Pericardium fibroblast (primary cell): ENCODE measurements at places on chromosomes 7 and 10. TPM values are rescaled to one million over a fixed set of nuclear protein-coding genes. Genes with fewer than 3 reads are reported as not detected.

The VSTM4 gene
- 9.1 and 9.3 TPM in 2 replicates for total RNA-seq

The TRIM73 gene
- total RNA-seq: under 0.01 and 0.70 TPM in 2 replicates

The PHKG1 gene
- total RNA-seq: 0.09 and 0.12 TPM in 2 replicates

The TRPV5 gene
- total RNA-seq: not detected in 2 replicates

The RBP3 gene
- total RNA-seq: not detected in 2 replicates

The FUOM gene
- total RNA-seq: 12.6 and 25.7 TPM in 2 replicates

The STOX1 gene
- 0.09 and 0.82 TPM in 2 replicates for total RNA-seq

The HTR5A gene
- total RNA-seq: not detected in 2 replicates

The CUL1 gene
- total RNA-seq: 30.5 and 34.9 TPM in 2 replicates

The PRTFDC1 gene
- total RNA-seq: 4.1 and 9.6 TPM in 2 replicates

The ERVW-1 gene
- total RNA-seq: not detected in 2 replicates

The CDC14C gene
- total RNA-seq: not detected in 2 replicates

The PON3 gene
- total RNA-seq: 1.5 and 4.0 TPM in 2 replicates

The TMEM139 gene
- not detected in 2 replicates for total RNA-seq

The P4HA1 gene
- total RNA-seq: 163 and 307 TPM in 2 replicates

The HOXA4 gene
- total RNA-seq: 1.5 TPM in 1 of 2 replicates, not detected in the other

The NKX6-2 gene
- total RNA-seq: not detected in 2 replicates

The LIPJ gene
- total RNA-seq: not detected in 2 replicates

The ARMS2 gene
- not detected in 2 replicates for total RNA-seq

The ELN gene
- total RNA-seq: 56.1 and 146 TPM in 2 replicates

The C7orf57 gene
- not detected in 2 replicates for total RNA-seq

The GRID1 gene
- 0.12 and 0.34 TPM in 2 replicates for total RNA-seq

The PODXL gene
- 3.3 and 4.3 TPM in 2 replicates for total RNA-seq

The CALY gene
- not detected in 2 replicates for total RNA-seq

The GJD4 gene
- not detected in 2 replicates for total RNA-seq

The SPDYE6 gene
- not detected in 2 replicates for total RNA-seq

The UPK3B gene
- 8.6 TPM in 1 of 2 replicates, not detected in the other for total RNA-seq

The GNAT3 gene
- total RNA-seq: not detected in 2 replicates

The MKX gene
- total RNA-seq: 0.51 TPM in 1 of 2 replicates, not detected in the other

The AQP1 gene
- 10.9 and 133 TPM in 2 replicates for total RNA-seq

The KBTBD2 gene
- total RNA-seq: 19.1 and 33.6 TPM in 2 replicates

The PALD1 gene
- 0.12 and 3.7 TPM in 2 replicates for total RNA-seq

The IDI2 gene
- total RNA-seq: not detected in 2 replicates

The HOXA2 gene
- 6.4 TPM in 1 of 2 replicates, not detected in the other for total RNA-seq

The PITX3 gene
- total RNA-seq: 0.17 and 1.5 TPM in 2 replicates

The AKR1C3 gene
- 12.3 and 18.4 TPM in 2 replicates for total RNA-seq

The NUTM2B gene
- 0.60 and 0.70 TPM in 2 replicates for total RNA-seq

The TDRD1 gene
- 0.23 TPM in 1 of 2 replicates, not detected in the other for total RNA-seq

The NYAP1 gene
- 2.6 and 3.4 TPM in 2 replicates for total RNA-seq

The FRMD4A gene
- 6.8 and 17.1 TPM in 2 replicates for total RNA-seq

The NPC1L1 gene
- total RNA-seq: not detected in 2 replicates
